Hematopoietic multipotent progenitor cell treated with erythropoietin and hydrocortisone succinate and interleukin-3 and kit ligand, for 8 days (in vitro differentiated cells): ENCODE measurements at places on chromosomes 13 and 19.

DNA sequence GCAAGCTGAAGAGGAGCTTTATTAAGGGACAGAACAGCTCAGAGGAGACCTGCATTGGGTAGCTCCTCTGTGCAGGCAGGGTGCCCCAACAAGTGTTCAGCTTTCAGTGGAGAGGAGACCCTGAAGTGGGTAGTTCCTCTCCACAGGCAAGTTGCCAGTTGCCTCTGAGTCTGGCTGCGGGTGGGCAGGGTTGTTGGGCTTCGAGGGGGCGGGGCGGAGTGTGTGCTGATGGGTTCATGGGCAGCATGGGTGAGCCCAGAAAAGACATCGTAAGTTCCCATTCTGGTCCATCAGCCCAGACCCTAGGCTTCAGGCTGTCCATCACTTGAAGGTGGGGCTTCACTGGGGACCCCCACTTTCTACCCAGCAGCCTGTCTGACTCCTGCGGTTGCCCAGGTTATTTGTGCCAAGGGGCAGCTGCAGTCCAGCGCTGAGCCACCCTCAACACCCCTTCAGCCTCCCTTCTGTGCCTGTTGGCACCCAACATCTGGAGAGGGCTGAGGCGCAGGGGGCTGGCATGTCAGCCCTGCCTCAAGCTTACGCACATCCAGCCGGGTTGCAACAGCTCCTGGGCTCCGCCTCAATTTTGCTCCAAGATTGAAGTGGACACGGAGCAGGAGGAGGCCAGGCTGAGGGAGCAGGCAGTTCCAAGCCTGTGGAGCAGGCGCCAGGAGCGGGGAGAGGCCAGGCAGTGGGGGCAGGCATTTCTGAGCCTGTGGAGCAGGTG is 350.5 kb upstream of the PCDH20 start:
- no peak for DNase-seq

DNA sequence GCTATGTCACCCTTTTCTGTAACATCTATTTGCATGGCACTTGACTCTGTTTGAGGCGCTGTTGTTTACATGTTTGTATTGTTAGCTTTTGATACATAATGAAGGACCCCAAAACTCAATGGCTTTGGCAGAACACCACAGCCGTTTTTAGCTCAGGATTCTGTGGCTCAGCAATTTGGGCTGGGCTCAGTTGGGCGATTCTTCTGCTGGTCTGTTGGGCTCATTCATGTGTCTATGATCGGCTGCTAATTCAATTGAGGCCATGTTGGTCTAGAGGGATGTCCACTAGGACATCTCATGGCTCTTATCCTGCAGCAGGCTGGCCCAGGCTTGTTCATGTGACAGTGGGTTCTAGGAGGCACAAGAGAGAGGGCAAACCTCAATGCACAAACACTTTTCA is 33.9 kb downstream of the VSTM2B start:
- no peak for DNase-seq

DNA sequence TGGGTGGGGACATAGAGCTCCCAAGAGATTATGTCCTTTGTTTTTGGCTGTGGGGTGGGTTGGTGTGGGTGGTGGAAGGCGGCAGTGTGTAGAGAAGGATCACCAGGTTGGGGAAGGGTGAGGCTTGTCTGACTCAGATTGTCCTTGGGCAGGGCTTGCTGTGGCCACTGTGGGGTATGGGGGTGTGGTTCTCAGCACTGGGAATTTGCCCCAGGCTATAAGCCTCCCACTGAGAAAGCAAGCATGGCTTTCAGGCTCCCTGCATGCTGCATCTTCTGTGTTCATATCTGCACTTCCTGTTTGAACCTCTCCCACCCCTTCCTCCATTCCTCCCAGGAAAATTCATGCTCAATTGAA is 34.9 kb downstream of the DNAJC15 start:
- DNase-seq = peak; percentile 18

- peak; percentile 69 for DNase-seq
Measured at GRCh38 chr13:110617321-110618072, 2.2 kb downstream of the NAXD start.

DNA sequence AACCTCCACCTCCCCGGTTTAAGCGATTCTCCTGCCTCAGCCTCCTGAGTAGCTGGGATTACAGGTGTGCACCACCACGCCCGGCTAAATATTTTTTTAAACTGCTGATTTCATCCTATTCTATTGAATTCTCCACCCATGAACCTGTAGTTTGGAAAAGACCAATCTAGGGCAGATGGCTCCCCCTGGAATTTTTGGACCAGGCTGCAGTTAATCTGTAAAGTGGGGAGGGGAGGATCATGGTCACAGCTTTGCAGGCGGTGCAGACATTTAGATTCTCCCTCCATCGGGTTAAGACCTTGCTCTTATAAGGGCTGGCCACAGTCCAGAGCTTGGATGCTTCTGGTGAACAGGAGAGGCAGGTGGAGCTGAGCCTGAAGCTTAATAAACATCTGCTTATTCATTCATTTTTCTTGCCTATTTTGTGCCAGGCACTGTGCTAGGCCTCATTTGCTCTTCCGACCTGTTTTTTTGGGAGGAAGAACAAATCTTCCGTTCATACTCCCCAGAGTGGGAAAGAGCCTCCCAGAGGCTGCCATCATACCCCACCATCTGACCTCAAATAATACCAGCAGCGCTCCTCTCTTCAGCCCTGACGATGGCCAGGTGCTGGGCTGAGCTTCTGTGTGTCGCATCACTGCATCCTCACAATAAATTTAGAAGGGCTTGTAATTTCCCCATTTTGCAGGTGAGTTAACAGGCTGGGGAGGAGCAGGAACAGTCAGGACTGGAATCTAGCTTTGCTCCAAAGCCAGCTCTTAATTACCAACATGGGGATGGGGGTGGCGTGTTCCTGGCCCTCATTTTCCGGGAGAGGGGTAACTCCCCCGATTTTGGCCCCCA is 902 bp upstream of the CCDC106 start:
- no peak for DNase-seq

DNA sequence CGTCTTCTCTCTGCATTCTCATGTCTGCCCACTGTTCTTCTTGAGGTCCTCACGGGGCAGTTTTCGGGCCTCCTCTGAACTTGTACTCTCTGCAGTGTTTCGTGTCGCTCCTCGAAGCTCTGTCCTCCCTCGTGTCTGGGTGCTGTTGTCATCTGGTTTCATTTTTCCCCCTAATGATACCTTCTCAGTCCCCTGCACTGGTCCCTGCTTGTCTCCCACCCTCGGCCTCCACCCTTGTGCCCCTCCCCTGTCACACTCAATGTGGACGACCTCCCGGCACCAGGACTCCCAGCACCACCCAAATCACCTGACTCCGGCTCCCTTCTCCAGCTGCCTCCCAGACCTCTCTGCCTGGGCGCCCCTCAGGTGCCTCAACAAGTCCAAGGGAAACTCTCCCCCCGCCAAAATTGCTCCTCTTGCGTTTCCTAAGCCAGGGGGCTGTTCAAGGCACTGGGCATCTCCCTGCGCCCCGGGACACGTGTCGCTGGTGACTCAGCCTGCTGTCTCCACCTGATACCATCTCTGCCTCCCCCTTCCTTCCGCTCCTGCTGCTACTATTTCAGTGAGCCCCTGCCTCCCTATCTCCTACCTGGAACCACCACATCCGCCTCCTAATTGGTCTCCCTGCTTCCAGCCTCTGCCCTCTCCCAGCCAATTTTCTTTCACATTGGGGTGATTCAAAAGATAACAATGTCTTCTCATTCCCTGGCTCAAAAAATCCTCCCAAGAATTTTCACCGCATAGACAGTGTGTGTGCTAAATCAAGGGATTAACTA is 49.5 kb downstream of the RFX2 start:
- DNase-seq = peak; percentile 60

GRCh38 chr19:11887611-11888531 is at the start of gene ZNF69:
Gene ZNF69 (plus strand): TSS chr19:11887782. CDS start chr19:11887924, 142 bp downstream.
- peak; percentile 85 for DNase-seq

- no peak for DNase-seq
Measured at GRCh38 chr13:62299988-62300387, 884.3 kb upstream of the PCDH20 start.
